ENCODE measurements at places on chromosomes 1 and 21. TPM values are rescaled to one million over a fixed set of nuclear protein-coding genes. Genes with fewer than 3 reads are reported as not detected.
A peak's percentile ranks its signal among the peaks of the same experiment; 100 is the strongest.

DNA sequence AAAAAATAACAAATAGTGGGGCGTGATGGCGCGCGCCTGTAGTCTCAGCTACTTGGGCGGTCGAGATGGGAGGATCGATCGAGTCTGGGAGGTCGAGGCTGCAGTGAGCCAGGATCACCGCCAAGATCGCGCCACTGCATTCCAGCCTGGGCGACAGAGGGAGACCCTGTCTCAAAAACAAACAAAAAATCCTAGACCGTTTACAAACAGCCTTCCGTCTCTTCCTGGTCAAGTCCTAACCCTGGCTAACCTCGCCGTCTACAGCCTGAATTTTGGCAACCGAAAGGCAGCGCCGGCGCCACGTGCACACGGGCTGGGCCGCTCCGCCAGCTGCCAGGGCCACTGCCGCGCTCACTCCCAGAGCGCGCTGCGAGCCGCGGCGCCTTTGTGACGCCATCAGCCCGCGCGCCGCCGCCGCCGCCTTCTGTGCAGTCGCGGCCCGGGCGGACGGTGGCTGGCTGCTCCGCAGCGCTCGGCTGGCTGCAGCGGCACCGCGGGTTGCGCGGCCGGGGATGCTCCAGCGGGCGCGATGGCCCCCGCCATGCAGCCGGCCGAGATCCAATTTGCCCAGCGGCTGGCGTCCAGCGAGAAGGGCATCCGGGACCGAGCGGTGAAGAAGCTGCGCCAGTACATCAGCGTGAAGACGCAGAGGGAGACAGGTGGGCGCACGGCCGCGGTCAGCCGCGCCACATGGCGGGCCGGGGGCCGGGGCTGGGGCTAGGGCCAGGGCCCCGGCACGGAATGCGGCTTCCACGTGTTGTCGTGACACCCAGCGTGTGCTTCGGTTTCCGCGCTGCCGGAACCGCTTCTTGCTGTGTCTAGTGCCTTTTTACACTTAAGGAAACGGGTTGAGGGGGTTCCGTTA lies at the start of the genes HSF2BP and RRP1B:
Gene HSF2BP (minus strand): TSS at position 353 of the 865 bp plus-strand sequence. CDS start 1,392 bp downstream, outside the sequence.
Gene RRP1B (plus strand): TSS at position 425 of the 865 bp plus-strand sequence. CDS start 105 bp downstream, at position 530.
- peak; percentile 80 for DNase-seq
- no peaks in the 10 kb centered on the region for H3K27me3 ChIP-seq
- H3K4me1 ChIP-seq = peaks cover 55% of the 10 kb centered on the region
- peak within 1 kb of the TSS; percentile 94 for H3K4me3 ChIP-seq
- peak within 1 kb of the TSS; percentile 77 for H3K27ac ChIP-seq

DNA sequence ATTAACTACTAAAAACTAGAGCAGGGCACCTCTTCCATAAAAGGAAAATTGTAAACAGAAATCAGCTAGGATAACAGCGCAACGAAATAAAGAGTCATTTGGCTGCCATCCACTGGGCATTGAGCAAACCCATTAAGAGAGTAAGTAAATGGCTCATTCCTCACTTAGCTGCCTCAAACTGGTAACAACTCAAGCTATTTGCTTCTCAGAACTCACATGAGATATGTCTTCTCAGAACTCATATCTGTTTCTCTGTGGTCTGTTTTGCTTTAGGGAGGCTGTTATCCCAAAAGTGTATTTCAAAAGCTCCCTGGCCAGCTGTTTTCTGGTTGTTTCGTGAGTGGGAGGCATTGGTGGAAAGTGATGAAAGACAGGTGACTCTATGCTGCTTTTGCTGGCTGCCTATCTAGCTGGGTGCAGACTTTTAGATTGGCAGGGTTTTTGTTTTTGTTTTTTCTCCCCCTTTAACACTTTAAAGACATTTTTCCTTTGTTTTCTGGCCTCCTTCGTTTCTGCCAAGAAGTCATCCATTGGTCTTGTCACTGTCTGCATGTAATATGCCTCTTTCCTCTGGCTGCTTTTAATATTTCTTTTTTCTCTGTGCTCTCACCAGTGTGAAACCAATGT lies 269.2 kb upstream of the RGS18 start:
- no peaks in the 10 kb centered on the region for H3K27me3 ChIP-seq
- DNase-seq = no peak
- H3K4me3 ChIP-seq = no peak overlapping the region

DNA sequence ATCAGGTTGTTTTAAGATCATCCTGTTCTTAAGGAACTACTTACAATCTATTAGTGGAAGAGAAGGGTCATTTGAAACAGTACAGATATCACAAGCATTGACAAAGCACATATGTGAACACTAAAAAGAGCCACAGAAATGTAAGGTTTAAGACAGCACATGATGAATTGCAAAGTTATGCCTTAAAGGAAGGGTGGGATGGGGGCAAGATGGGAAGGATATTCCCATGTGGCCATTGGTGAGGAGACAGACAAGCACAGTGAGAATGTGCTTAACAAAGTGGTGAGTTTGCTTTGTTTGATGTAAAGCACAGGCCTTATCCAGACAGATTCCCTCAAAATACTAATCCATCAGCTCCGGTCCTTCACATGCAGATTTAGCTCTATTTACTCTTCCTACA lies 151.6 kb upstream of the IVNS1ABP start:
- H3K4me1 ChIP-seq = no peaks in the 10 kb centered on the region
- no peaks in the 10 kb centered on the region for H3K27me3 ChIP-seq
- no peak overlapping the region for H3K27ac ChIP-seq
- H3K4me3 ChIP-seq = no peak overlapping the region

- H3K4me3 ChIP-seq = no peak overlapping the region
- H3K27me3 ChIP-seq = no peaks in the 10 kb centered on the region
- H3K4me1 ChIP-seq = peaks cover 40% of the 10 kb centered on the region
- H3K27ac ChIP-seq = no peak overlapping the region
Measured at GRCh38 chr1:38028671-38029070, 16.1 kb downstream of the UTP11 start.

GRCh38 chr1:154384650-154385489 lies 20.3 kb upstream of the IL6R start:
- H3K36me3 ChIP-seq = no peaks in the 10 kb centered on the region
- no peak overlapping the region for H3K27ac ChIP-seq
- no peak overlapping the region for H3K4me3 ChIP-seq
- H3K27me3 ChIP-seq = no peaks in the 10 kb centered on the region
- H3K4me1 ChIP-seq = no peaks in the 10 kb centered on the region
- DNase-seq = no peak

GRCh38 chr1:147611586-147611985 lies 58.7 kb downstream of the ACP6 start:
- no peaks in the 10 kb centered on the region for H3K4me1 ChIP-seq
- DNase-seq = no peak
- peaks cover 11% of the 10 kb centered on the region for H3K36me3 ChIP-seq
- no peak overlapping the region for H3K27ac ChIP-seq

DNA sequence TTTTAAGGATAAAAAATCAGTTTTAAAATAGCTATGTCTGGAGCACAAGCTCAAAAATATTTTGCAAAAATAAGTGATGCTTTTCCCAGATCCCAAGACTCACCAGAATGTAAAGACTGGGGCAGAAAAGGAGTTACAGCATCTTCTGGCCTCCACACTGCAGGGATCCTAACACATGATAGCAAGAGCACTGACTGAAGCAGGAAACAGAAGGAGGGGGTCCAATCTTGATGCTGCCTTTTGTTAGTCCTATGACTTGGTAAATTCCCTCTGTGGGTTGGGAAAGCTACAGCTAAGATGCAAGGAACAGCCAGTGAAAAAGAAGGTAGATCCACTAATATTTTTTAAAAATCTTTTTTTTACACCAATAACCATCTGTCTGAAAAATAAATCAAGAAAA lies 54.2 kb upstream of the TNR start:
- no peaks in the 10 kb centered on the region for H3K4me1 ChIP-seq
- no peak overlapping the region for H3K4me3 ChIP-seq
- DNase-seq = no peak

GRCh38 chr1:94757931-94758330 lies 62.2 kb upstream of the SLC44A3 start:
- H3K36me3 ChIP-seq = no peaks in the 10 kb centered on the region
- DNase-seq = no peak
- H3K4me3 ChIP-seq = no peak overlapping the region
- no peaks in the 10 kb centered on the region for H3K27me3 ChIP-seq
- no peak overlapping the region for H3K27ac ChIP-seq

GRCh38 chr1:220313576-220313975 lies 41.3 kb upstream of the RAB3GAP2 start:
- no peak for DNase-seq
- no peak overlapping the region for H3K4me3 ChIP-seq
- no peak overlapping the region for H3K27ac ChIP-seq
- H3K4me1 ChIP-seq = no peaks in the 10 kb centered on the region

- H3K27ac ChIP-seq = no peak overlapping the region
- no peaks in the 10 kb centered on the region for H3K36me3 ChIP-seq
- no peaks in the 10 kb centered on the region for H3K27me3 ChIP-seq
- H3K4me1 ChIP-seq = no peaks in the 10 kb centered on the region
- DNase-seq = no peak
- no peak overlapping the region for H3K4me3 ChIP-seq
Measured at GRCh38 chr1:207268753-207269511, 52.5 kb upstream of the CD55 start.

GRCh38 chr1:47435506-47436303 lies 2.1 kb upstream of the FOXD2 start:
- H3K4me1 ChIP-seq = peaks cover 24% of the 10 kb centered on the region
- no peaks in the 10 kb centered on the region for H3K36me3 ChIP-seq
- H3K27ac ChIP-seq = no peak overlapping the region
- peaks cover 25% of the 10 kb centered on the region for H3K27me3 ChIP-seq

DNA sequence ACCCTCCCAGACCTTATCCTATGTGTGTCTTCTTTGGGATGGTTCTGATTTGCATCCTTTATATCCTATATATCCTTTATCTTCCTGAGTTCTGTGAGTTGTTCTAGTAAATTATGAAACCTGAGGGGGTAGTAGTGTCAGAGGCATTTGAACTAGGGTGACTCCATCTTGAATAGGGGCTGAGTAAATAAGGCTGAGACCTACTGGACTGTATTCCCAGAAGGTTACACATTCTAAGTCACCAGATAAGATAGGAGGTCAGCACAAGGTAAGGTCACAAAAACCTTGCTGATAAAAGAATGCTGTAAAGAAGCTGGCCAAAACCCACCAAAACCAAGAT lies 50.6 kb downstream of the SUSD4 start:
- H3K27ac ChIP-seq = no peak overlapping the region
- no peaks in the 10 kb centered on the region for H3K36me3 ChIP-seq
- H3K27me3 ChIP-seq = no peaks in the 10 kb centered on the region
- DNase-seq = no peak
- no peak overlapping the region for H3K4me3 ChIP-seq

- no peaks in the 10 kb centered on the region for H3K27me3 ChIP-seq
- H3K27ac ChIP-seq = no peak overlapping the region
- no peak overlapping the region for H3K4me3 ChIP-seq
- H3K4me1 ChIP-seq = no peaks in the 10 kb centered on the region
- no peak for DNase-seq
Measured at GRCh38 chr1:34645109-34645688, 109.6 kb upstream of the GJB5 start.

GRCh38 chr1:81700728-81701470 lies 99.8 kb upstream of the ADGRL2 start:
- no peak overlapping the region for H3K27ac ChIP-seq
- no peak overlapping the region for H3K4me3 ChIP-seq
- no peaks in the 10 kb centered on the region for H3K27me3 ChIP-seq
- no peak for DNase-seq
- H3K36me3 ChIP-seq = no peaks in the 10 kb centered on the region

GRCh38 chr1:159983681-159984080 lies 29.6 kb upstream of the SLAMF9 start:
- H3K27me3 ChIP-seq = peaks cover 6% of the 10 kb centered on the region
- no peak overlapping the region for H3K4me3 ChIP-seq
- no peak for DNase-seq
- H3K27ac ChIP-seq = no peak overlapping the region
- no peaks in the 10 kb centered on the region for H3K4me1 ChIP-seq

DNA sequence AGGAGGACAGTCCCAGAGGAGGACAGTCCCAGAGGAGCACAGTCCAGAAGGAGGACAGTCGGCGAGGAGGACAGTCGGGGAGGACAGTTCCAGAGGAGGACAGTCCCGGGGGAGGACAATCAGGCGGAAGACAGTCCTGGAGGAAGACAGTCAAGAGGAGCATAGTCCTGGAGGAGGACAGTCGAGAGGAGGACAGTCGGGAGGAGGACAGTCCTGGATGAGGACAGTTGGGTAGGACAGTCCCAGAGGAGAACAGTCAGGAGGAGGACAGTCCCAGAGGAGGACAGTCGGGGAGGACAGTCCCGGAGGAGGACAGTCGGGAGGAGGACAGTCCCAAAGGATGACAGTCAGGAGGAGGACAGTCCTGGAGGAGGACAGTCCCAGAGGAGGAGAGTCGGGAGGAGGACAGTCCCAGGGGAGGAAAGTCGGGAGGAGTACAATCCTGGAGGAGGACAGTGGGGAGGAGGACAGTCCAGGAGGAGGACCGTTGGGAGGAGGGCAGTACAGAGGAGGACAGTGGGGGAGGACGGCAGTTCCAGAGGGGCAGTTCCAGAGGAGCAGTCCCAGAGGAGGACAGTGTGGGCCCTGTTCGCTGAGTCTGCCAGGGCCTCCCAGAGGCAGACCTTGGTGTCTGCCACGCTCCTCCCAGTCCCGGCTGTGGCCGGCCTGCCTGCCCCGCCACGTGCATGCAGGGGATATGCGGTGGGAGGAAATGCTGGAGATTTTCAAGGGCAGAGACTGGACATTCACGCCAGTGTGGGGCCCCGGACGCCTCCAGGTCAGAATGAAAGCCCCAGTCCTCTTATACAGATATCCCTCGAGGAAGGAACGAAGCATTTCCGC lies 183.8 kb upstream of the ARHGEF16 start:
- no peaks in the 10 kb centered on the region for H3K36me3 ChIP-seq
- H3K27me3 ChIP-seq = no peaks in the 10 kb centered on the region
- H3K4me3 ChIP-seq = no peak overlapping the region
- H3K27ac ChIP-seq = no peak overlapping the region
- H3K4me1 ChIP-seq = no peaks in the 10 kb centered on the region

GRCh38 chr1:15412175-15412800 lies 2.6 kb downstream of the EFHD2 start:
- no peaks in the 10 kb centered on the region for H3K36me3 ChIP-seq
- peak overlapping the region; percentile 4 for H3K4me3 ChIP-seq
- peaks cover 49% of the 10 kb centered on the region for H3K4me1 ChIP-seq
- peak overlapping the region; percentile 40 for H3K27ac ChIP-seq
- DNase-seq = peak; percentile 15
- no peaks in the 10 kb centered on the region for H3K27me3 ChIP-seq

GRCh38 chr1:101098907-101099306 lies 73.3 kb upstream of the DPH5 start:
- DNase-seq = no peak
- H3K27me3 ChIP-seq = no peaks in the 10 kb centered on the region
- no peaks in the 10 kb centered on the region for H3K4me1 ChIP-seq
- no peak overlapping the region for H3K4me3 ChIP-seq
- no peaks in the 10 kb centered on the region for H3K36me3 ChIP-seq

GRCh38 chr1:27816921-27817630 lies 13.5 kb upstream of the PPP1R8 start:
- no peak overlapping the region for H3K4me3 ChIP-seq
- DNase-seq = no peak
- no peaks in the 10 kb centered on the region for H3K27me3 ChIP-seq
- no peaks in the 10 kb centered on the region for H3K4me1 ChIP-seq
- H3K36me3 ChIP-seq = peaks cover 23% of the 10 kb centered on the region

The PTPRF gene
- 217 TPM for polyA plus RNA-seq

The NTMT2 gene
- polyA plus RNA-seq = not detected

The ACKR1 gene
- polyA plus RNA-seq = 1.4 TPM

The C1orf94 gene
- polyA plus RNA-seq = not detected

The ZMYND12 gene
- polyA plus RNA-seq = 0.40 TPM

The RABGAP1L gene
- 7.2 TPM for polyA plus RNA-seq

All from endothelial cell of umbilical vein (primary cell).